HS-27A (cell line): ENCODE measurements at places on chromosomes 2 and 18.

GRCh38 chr2:216236486-216236885 is 127.3 kb downstream of the XRCC5 start:
- no peak for DNase-seq

- no peak for DNase-seq
These were observed 8.8 kb upstream of the EVA1A start for GRCh38 chr2:75569546-75569945.

DNA sequence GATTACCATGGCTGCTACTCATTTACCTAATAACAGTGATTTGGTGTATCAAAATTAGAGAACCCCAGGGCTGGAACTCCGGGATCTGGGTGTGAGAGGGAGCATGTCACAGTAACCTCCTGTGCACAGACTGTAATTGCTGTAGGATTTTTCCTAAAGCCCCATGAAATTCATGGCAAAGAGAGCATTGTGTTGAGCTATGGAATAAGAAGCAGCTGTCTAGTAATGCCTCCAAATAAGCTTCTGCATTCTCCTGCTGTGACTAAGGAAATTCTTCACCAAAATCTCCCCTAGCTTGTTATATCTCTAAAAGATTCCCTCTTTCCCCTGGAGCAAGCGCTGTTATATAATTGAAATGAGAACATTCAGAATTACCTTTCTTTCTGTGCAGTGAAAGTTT is 158.1 kb upstream of the SPATS2L start:
- no peak for DNase-seq

GRCh38 chr2:180927030-180927686 is 53.2 kb upstream of the UBE2E3 start:
- no peak for DNase-seq

GRCh38 chr2:231924889-231925275 is 1.3 kb downstream of the NPPC start:
- DNase-seq: no peak

- DNase-seq: no peak
These were observed 2.0 kb upstream of the ZC3H6 start for GRCh38 chr2:112273349-112273748.

- no peak for DNase-seq
These were observed 38.3 kb downstream of the NIFK start for GRCh38 chr2:121698318-121698930.

GRCh38 chr2:7262727-7263126 is 345.5 kb downstream of the RNF144A start:
- DNase-seq: no peak

DNA sequence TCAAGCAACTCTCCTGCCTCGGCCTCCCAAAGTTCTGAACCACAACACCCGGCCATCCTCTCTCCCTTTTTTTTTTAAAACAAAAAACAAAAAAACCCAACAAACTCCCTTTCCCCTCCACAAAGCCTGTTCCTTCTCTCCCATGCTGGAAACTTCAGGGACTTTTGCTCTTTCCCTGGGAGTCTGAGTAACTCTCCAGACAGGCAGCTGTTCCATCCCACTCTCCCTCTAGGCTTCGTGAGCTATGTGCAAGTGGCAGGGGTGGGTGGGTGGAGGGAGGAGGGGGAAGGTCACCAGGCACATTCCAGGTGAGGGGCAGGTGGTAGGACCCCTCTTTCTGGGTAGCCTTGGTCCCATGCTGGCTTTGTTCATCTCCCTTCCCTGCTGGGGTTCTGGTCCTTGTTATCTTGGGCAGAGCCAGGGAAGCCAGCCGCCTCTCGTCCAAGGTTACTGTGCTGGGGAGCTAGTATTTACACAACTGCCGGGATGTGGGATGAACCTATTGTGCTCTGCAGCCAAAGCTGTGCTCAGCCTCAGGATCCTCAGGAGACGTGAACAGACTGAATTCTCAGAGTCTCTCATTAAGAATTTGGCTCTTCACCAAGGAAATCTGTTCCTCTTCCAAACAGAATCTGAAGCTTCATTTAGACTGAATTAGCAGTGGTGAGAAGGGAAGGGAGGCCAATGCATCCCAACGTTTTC is 106.9 kb downstream of the LIPG start:
- DNase-seq: no peak

DNA sequence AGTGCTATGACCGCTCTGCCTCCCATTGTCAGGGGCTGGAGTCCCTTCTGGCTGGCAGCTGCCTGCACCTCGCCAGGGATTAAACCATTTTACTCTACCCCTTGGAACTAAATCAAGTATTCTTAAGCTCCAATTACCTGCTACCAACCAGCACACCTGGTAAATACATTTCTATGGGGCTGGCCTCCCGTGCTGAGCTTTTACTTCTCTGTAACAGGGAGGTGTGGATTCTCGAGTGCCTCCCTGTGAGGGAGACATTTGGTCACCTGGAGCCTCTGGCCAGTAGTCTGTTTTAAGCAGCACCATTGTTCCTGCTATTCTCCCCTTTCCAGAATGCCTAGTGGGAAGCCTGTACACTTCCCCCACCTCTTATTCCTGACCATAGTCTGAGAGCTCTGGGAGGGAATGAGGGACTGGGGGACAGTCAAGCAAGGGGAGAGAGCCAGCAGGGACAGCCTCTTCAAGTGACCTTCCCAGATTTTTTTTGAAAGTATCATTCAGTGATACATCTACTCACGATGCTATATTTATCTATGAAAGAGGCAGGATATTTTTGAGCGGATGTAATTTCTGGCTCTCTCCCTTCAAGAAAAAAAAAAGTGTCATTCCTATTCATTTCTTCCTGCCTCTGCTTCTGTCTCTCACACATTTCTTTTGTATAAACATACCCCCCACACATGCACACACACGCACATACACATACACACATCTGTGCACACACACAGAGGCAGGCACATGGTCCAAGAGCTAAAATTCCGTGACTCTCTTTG is 112.8 kb downstream of the CAPN13 start:
- DNase-seq: no peak

DNA sequence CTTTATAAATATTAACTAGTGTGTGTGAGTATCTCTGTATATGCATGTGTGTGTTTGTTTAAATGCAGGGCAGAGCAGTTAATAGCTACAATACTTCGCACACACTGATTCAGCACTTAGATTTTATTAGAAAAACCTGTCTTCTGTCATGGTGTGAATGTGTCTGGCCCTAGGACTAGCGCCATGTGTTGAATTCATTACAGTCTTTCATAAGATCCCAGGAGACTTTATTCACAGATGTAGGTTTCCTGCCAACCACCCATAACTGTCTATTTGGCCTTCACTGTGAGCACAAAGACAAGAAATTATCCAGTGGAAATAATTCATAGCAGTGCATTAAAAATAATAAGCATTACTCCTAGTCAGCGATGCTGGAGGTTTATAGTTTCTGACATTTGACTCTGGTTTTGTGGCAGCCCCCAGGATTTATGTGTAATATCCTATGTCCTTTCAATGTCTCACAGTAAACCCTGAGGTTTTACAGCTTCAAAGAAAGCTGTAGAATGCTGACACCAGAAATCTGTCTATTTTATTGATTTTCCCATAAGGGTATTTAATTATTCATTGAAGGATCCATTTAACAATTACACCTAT is 93.9 kb downstream of the ZNF804A start:
- no peak for DNase-seq

GRCh38 chr2:104897515-104898184 is 43.7 kb downstream of the POU3F3 start:
- DNase-seq: no peak

DNA sequence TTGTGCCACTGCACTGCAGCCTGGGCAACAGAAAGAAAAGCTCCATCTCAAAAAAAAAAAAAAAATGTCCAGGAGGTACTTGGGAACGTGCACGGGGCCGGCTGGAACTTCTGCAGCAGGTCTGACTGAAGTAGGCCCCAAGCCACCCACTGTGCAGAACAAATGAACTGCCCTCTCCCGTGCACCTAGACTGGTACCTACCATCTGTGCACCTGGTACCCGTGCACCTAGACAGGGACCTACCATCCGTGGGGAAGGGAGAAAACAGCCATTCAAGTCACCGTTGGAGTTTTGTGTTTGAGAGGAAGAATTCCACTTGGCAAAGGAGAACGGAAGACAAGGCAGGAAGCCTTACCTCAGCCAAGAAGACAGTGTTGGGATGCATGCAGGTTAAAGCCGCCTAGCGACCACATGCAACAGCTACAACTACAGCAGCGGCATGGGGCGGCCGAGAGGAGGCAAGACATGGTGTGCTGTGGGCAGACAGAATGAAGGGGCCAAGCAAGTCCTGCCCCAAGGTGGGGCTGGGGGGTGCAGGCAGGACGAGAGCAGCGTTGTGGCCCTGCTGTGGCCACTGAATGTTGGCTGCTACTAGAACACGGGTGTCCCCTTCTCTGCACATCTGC is 16.1 kb downstream of the ST3GAL5 start:
- no peak for DNase-seq

GRCh38 chr2:192126426-192126825 is 68.3 kb downstream of the TMEFF2 start:
- no peak for DNase-seq

DNA sequence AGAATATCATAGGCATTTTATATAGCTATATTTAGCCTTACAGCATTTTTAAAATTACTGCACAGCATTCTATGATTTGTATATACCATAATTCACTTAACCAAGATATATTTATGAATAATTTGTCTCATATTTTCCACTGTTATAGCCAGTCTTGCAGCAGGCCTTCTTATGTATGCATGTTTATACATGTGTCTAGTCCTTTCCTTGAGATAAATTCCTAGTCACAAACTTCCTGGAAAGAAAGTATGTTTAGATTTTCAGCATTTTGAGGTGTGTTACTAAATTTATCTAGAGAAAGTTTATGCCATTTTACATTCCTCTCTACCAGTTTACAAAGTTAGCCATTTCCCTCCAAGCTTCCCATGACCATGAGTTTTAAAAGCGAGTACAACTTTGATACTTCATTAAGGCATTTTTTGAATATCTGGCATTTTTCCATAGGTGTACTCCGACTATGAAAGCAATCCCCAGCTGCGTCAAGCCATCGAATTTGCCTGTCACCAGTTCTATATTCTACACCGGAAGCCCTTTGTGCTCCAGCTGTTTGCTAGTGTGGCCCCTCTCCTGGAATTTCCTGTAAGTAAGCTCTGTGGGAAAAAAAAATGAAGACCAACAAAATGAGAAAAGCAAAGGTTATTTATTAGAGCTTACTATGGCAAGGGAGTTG is 59.4 kb upstream of the RPE start:
- DNase-seq: no peak

DNA sequence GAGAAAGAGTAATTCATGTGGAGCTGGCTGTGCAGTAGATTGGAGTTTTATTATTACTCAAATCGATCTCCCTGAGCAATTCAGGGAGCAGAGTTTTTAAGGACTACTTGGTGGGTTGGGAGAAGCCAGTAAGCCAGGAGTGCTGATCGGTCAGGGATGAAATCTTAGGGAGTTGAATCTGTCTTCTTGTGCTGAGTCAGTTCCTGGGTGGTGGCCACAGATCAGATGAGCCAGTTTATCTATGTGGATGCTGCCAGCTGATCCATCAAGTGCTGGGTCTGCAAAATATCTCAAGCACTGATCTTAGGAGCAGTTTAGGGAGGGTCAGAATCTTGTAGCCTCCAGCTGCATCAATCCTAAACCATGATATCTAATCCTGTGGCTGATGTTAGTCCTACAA is 17.0 kb upstream of the UGT1A8 start:
- DNase-seq: no peak

DNA sequence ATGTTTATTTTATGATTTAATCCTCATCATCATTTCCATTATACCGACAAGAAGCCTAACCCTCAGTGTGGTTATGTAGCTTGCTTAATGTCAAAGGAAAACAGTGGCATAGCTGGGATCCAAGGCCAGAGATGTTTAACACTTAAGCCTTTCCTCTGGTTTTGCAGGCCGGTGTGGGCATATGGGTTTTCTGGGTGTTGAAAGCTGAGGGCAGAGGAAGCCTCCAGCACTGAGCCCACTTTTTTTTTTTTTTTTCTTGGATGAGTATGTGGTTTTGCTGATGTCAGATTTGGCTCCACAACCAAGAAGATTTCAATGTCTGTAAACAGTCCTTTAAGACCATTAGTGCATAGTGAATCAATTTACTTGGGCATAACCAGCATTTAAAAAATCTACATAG is 41.3 kb downstream of the LHCGR start:
- no peak for DNase-seq

- no peak for DNase-seq
These were observed 4.1 kb downstream of the XIRP2 start for GRCh38 chr2:166892397-166892796.

DNA sequence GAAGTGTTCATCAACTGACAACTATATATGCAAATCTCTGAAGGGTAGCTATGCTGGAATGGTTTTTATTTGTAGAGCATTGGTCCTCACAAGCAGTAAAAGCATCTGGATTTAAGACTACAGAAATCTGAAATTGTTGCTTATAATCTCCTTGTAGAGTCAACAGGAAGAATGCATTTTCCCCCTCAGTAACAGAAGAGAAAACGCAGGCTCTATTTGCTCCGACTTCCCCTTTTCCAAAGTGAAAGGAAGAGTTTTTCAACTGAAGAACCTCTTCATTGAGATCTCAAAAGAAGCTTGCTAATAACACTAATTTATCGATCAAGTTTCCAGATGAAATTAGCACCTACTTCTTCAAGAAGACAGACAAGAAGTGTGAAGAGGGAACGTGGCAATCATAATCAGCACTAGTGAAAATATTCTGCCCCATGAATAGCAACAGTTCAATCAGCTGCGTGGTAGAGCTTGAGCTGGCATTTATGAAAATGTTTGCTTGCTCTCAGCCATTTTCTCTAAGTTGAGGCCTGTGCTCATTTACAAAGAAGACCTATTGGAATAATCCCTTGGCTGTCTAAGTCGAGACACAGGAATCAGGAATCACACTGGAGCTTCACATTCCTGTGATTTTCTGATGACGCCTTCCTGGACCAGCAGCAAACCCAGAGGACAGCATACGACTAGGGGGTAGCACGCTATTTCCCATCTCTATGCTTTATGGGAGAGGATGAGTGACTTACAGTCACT is 43.7 kb downstream of the TGIF1 start:
- no peak for DNase-seq

DNA sequence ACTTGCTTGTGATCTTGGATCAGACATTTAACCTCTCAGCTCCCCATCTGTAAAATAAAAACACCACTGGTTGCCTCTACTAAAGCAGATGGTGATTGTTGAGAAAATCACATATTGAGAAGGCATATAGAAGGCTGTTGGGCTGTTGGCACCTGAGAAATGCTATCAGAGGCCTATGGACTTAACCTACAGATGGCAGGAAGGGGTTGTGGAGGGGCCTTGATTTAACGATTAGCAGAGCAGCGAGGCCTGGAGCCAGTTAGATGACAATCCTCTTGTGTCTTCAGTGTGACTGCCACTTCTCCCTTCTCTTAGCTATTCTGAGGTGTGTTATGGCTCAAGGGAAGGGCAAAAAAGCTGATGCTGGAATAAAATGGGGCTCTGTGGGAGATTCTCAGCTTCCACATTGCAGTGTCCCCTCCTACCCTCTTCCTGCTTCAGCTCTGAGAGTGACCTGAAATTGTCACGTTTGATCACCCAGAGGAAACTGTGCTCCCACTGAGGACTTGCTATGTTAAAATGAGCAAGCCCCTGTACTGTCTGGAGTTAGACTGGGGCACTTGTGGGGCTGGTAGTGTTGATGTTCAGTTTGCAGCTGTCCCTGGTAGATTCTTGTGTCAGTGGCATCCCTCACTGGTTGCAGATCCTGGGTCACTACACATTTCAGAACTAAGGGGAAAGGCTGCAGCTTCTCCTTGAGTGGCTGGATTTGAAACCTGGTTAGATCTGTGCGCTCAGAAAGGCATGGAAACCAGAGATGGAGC is 31.5 kb downstream of the CXCR4 start:
- DNase-seq: no peak
